CD4-positive, alpha-beta memory T cell (primary cell): ENCODE measurements at places on chromosomes 16 and 17.

DNA sequence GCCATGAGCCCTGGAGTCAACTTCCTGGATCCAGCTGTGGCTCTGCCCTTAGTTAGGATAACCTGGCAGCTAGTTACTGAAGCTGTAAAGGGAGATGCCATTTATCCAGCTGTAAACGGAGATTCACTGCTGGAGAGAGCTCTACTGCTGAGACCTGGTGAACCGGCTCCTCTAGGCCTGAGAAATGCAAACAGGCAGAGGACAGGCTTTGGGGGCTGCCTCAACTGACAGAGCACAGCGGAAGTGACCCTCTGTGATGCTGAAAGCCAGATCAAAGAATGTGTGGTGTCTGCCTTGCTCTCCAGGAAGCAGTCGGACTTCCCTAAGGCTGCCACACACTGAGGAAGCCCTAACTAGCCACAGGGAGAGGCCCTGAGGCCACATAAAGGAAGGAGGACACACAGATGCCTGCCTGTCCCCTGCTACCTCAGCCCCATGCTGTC lies 21.9 kb upstream of the GPRC5C start:
- DNase-seq: no peak

DNA sequence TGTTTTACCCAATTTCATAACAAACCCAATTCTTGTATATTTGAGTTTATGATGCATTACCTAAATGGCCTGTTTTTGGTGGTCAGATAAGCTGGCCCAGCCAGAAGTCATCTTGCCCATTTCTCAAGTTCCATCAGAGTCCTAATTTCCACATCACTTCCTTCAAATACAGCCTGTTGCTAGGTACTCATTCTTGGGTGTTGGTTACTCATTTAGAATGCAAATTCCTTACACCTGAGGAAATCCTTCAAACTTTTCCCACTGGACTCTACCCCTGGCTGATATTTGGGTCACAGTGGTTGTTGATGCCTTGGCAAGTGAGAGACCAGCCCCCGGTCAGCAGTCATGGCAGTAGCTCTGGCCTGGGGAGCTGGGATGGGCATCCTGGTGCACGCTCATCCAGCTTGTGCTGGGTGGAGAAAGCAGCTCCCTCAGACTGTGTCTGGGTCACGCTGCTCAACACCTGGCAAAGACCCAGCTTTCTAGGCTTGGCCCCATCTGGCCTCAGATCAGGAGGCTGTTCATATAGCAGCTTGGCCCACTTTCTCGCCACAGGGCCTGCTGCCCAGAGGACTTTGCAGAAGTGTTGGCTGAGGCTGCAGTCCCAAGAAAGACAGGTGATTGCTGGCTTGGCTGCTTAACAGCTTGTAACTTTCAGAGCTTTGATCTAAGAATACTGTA lies 25.8 kb downstream of the WSB1 start:
- no peak for DNase-seq

GRCh38 chr17:17109256-17109655 lies 67.0 kb downstream of the MPRIP start:
- DNase-seq: peak; percentile 35

DNA sequence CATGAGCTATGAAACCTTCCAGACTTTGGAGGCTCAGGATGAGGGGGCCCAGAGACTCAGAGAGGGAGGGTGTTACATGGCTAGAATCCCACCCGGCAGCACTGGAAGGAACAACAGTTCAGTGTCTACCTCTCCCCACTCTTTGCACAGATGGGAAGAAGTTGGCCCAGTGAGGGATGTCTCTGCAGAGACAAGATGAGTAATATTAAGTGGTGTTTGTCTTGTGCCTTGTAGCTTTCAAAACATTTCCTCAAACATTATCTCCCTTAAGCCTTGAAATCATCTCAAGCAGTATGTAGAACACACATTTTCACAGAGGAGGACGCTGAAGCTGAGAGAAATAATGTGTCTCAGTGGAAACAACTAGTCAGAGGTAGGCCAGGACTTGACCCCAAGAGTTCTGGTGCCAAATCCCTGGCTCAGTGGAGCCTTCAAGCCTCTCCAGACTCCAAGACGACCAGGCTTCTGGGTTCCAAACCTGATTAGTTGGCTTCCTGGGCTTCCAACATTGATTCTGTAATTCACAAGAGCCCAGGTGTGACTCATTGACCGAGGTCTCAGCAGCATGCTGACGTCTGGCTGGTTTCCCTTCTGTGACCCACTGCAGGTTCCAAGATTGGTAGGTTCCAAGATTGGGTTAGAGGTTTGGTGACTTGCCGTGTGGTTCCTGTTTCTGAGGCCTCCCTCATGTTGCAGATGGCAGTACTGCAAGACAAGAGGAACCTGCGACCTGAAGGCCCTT lies 7.4 kb downstream of the RNF112 start:
- no peak for DNase-seq

- DNase-seq: no peak
Observed at GRCh38 chr16:65480281-65481091, 358.6 kb upstream of the CDH11 start.

GRCh38 chr16:68238029-68238345 lies 2.1 kb upstream of the ESRP2 start:
- DNase-seq: no peak

- no peak for DNase-seq
Observed at GRCh38 chr17:34537445-34537844, 41.9 kb upstream of the TMEM132E start.

DNA sequence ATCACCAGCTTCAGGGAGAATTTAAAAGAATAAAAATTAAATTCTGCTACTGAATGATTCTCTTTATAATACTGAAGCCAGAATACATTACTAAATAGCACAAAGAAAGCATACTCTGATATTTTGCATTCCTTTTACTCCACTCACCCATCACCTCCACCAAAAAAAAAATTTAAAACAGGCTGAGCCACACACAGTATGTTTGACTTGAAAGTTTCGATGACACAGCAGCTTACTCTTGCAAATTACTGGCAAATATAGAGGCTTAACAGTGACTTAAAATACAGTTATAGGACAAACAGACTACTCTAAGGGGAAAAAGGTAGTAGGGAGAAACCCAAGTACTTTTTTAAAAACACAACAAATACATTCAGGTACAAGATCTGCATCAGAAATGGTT lies 39.2 kb downstream of the GPATCH8 start:
- DNase-seq: no peak

DNA sequence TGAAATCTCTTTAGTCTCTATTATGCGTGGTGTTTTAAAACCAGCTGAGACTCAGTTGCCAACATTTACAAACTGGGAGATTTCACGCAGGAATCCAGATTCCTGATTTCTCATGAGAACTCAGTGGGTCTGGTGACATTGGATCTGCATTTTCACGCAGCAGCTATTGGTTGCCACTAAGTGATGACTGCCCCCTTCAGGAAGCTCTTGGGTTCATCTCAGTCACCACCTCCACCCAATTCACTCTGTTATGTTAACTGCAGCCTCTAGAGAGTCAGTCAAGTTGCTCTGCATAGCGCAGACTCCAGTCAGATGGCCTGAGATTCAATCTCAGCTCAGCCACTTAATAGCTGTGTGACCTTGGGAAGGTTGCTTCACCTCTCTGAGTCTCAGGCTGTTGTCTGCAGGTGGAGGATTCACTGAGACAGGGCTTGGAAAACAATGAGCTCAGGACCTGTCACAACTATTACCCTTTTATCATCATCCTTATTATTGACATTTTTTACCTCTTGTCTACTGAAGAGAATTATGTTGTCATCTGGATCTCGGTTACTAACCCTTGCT lies 6.4 kb downstream of the SHISA9 start:
- no peak for DNase-seq

DNA sequence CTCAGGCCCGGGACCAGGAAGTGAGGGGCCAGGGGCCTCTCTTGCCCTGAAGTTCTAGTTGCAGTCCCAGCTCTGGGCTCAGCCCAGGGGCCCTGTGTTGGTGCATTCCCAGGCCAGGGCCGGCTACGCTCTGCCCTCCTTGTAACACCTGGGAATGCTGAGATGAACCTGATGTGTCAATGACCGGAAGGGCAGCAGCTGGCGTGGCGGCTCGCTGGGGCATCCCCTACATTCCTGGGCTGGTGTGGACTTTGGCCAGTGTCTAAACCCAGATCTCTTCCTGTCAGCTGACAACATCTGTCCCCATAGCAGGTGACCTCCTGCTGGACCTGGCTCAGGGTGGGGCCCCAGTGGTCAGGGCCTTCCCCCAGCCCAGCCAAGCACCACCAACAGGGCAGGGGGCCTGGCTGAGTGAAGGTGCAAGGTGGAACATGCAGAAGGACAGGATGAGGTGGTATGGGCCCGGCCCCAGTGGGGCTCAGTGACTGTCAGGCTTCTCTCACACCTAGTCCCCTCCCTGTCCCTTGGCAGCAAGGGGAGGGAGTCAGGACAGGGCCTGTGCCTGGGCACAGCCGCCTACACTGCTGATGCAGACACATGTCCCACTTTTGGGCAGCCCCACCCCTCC lies 15.9 kb downstream of the FAM83G start:
- no peak for DNase-seq
